ENCODE measurements at places on chromosomes 12 and 14.

- DNase-seq = no peak
Observed at GRCh38 chr14:59363531-59364226, 101.5 kb downstream of the GPR135 start.

DNA sequence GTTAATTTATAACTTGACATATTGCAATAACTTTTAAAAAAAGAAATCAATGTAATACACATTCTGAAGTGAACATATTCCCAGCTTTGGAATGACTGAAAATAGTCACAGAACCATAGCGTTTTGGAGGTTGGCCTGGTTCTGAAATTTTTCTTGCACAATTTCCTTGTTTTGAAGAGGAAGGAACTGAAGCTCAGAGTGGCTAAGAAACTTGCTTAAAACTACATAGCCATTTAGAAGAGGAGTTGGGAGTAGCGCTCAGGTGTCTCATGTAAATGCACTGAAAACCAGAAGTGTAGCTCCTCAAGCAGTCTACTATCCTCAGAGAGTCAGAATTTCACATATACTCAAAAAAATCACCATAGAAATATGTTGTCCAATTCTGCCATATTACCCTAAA lies 41.2 kb downstream of the SLC38A1 start:
- no peak for DNase-seq

GRCh38 chr12:119229837-119230236 lies 51.1 kb downstream of the HSPB8 start:
- no peak for DNase-seq

- DNase-seq = no peak
Observed at GRCh38 chr12:109606320-109607028, 32.9 kb downstream of the MVK start.

DNA sequence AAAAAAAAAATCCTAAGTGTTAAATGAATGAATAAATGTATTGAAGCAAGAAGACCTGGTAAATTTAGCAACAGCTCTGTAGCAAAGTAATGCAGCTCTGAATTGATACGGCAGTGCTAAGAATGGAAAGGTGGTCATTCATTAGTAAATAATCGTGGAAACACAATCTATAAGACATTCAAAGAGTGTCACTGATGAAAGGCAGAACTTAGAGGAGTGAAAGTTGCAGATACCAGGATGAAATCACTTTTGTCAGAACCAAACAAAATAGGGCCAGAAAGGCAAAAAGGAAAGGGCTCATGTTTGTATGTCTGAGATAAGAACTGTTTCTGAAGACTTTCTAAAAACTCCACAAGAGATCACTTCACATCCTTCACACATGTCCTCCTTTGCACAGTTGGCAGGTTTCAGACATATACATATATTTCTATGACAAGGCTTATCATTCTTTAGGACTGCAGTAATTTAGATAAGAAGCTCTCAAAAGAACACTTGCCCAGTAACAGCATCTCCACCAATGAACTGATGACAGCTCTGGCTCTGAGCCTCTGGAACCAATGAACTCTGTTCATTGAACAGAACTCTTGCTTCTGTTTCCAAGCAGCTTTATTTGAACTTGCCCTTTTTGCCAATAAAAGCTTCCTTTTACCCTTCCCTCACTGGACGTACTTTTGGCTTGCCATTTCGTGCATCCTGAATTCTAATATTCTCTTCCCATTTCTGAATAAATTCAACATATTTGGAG lies 4.2 kb upstream of the LRR1 start:
- no peak for DNase-seq

DNA sequence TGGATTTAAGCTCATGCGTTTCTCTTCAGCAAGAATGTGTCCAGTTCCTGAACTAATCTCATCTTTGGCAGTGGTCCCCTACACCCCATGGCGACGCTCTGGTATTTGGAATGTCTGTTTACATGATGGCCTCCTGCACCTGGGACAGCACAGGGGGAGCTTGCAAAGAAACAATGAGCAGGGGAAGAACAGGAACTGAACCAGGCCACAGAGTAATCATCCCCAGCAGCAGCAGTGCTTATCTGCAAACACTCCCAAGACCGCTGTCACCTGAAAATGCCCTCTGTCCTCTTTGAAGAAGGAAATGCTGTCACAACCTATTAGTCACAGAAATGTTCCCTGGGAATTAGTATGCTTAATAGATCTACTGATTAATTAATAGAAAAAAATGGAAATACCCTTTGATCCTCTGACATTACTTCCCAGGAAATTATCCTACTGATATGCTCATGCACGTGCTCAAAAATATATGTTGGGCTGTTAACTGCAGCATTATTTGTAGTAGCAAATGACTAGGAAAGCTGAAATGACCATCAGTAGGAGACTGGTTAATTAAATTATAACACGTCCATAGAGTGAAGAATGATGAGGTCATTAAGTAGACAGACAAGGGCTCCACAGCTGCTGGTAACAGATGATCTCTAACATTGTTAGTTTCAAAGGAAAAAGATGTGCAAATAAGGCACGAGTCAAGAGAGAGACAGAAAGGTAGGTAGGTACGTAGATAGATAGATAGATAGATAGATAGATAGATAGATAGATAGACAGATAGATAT lies 279.3 kb upstream of the FLRT2 start:
- DNase-seq = no peak

All from GM12892 (cell line).